Ascending aorta (tissue), 2 donors: ENCODE measurements at places on chromosomes 3 and 15.

DNA sequence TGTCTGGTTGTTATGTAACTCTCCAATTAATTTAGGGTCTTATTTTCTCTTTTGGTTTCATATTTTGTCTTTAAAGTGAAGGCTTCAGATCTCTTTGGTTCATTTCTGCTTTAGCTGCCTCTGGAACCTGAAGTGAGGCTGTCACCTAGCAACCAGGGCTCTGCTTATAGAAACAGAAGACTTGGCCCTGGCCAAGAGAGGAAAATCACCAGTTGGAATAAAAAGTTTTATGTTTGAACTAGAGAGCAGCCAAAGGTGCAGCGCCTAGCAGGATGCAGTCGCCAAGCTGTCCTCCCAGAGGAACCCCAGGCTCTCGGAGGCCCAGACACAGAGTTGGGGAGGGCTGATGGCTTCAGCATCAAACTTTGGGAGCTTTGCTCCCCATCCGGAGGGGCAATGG lies 41.1 kb downstream of the LYZL4 start:
- DNase-seq, result peak; percentile 18

DNA sequence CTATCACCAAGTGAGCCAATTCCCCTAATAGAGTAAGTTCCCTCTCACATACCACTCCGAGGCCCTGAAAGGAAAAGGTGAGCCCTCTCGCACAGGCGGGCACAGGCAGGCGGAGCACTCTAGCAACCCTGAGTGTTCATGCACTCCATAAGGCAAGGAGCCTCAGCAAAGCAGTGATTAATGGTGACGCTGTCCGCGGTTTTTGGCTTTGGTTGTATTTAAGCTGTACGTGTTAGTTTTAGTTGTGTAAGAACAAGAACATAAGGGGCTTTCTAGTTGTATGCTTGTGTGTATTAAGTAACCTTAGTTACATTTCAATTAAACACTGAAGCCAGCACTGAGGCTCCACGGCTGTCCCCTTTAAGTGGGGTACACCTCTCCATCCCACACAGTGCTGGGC lies 33.1 kb downstream of the KLHL25 start:
- no peak for DNase-seq

DNA sequence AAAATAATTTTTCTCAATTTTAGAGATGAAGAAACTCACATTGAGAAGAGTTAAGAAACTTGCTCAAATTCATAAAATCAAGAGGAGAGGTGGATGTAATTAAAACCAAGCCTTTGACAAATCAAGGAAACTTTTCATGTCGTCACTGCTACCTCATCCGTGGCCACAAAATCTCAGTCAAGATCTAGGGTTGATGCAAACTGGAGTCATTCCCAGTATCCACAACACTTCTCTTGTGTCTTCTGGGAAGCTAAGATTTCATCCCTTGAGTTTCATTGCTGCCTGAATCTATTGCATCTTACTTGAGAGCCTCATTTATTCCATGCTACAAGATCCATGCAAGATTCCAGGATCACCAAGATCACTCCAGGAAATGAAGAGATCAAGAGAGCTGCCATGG lies 5.4 kb upstream of the FBN1 start:
- no peak for DNase-seq

DNA sequence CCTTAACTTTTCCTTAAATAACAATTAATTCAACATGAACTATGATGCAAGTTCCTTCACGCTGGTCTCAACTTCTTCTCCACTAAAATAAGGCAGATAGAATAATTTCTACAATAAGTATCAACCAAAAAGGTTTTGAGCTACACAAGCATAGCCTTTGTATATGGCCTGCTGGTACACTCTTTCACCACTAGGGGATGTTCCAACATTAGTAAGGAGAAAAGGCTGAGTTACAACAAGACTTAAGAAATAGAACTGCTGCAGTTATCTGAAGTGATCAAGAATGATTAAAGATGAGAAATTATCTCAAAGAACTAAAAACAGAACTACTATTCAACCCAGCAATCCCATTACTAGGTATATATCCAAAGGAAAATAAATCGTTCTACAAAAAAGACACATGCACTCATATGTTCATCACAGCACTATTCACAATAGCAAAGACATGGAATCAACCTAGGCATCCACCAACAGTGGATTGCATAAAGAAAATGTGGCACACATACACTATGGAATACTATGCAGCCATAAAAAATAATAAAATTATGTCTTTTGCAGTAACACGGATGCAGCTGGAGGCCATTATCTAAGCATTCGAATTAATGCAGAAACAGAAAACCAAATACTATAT lies 14.4 kb downstream of the ATP13A3 start:
- DNase-seq, result no peak

- DNase-seq, result no peak
Measured at GRCh38 chr3:13110678-13111116, 37.5 kb upstream of the IQSEC1 start.

GRCh38 chr3:117201901-117202774 lies 492.6 kb downstream of the TUSC7 start:
- DNase-seq, result no peak

DNA sequence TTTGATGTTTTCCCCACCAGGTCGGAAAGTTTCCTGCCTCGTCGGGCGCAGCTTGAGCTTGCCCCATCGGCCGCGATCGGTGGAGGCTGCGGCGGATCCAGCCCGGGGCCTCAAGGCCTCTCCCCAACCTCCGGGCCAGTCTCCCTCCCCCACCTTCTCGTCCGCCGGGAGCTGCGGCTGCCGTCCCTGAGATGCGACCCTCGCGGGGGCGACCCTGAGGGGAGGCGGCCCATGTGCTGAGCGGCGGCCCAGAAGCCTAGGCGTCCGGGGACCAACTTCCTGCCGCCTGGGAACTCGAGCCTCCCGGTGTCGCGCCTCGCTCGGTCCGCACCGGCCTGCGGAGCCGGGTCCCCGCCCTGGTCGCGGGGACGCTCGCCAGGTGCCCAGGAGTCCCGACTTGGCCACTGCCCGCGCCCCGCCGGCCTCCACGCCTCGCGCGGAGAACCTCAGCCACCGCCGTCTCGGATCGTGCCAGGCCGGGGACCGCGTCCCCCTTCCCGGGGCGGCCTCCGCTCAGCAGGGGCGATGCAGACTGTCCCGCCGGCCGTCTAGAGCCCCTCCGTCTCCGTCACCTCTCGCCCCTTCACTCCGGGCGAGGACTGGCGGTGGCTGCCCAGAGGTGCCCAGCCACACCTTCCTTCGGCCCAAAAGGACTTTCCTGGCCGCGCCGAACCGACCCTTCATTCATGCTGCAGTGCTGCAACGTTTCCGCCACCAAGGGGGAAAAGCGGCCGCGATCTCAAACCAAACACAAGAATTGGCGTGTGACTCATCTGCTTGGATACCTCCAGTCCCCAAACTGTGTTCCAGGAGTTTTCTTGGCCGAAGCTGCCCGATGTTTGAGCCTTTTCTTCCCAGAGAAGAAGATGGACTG lies 656 bp downstream of the SLMAP start:
- no peak for DNase-seq

DNA sequence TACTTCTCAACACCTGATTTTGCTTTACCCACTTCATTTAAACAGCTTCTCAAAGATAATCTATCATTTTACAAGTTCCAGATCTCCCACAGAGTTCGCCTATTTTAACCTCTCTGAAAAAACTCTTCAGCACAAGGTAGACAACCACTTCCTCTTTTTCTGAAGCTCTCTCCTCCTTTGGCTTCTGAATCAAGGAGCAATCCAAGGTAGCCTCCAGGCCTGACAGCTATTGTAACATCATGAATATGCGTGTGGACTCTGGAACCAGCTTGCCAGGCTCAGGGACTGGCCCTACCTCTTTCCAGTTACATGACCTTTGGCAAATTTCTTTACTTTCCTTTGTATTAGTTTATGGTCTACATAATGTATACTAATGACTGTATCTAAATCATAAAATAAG lies 405.9 kb upstream of the ZNF385D start:
- no peak for DNase-seq

DNA sequence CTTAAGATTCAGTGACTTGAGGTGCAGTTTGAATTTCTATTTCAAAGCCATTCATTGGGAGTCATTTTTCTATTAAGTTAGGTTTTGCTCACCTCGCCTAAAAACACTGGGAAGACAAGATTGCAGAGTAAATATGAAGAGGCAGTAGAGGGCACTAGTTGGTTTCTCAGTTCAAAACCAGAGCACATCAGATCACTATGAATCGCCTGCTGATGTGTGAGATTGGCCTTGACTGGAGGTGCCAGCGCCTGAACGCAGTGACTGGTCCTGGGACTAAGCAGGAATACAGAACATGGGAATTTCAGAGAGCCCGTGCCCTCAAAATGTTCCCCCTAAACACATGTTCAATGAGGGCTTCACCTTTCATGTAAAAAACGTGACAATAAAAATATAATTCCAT lies 229.0 kb downstream of the ITPR1 start:
- DNase-seq, result no peak

DNA sequence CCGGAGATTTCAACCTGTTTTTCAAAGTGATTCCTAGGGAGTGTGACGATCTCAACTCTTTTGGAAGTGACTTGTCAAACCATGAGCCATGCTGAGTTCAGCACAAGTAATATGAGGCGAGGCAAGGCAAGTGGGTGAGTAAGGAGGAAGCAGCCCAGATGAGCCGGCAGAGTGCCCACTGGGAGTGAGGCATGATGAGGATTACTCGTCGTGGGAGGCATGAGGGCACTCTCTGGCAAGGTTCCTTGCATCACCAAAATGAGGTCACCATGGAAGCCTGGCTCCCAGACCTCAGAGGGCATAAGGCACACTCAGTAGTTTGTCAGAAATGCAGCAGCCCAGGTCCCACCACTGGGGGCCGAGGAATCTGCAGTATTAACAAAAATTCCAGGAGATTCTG lies 636.1 kb downstream of the MAGI1 start:
- DNase-seq, result no peak

DNA sequence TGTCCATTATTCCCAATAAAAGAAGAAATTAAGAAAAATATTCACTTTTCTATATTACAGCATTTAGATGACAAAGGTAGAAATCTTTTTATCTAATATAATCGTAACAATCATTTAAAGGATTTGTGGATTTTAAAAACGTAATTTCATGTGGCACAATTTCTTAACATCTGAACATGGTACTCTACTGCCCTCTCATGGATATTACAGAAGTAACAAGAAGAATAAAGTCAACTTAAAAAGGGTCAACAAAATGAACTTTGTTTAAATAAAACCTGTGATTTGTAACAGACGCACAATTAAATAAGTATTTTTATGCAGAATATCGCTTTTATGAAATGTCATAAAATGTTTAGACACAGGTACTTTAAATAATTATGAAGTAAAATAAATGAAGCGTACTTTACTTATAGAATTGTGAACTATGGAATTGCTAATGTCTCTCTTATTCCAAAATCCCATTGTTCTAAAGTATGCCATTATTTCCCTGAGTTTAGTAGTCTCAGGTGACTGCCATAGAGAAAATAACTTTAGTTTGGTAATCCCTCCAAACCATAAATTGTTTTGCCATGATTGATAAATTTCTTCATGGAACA lies 366.8 kb upstream of the ZNF385D start:
- DNase-seq, result no peak

- DNase-seq, result no peak
Measured at GRCh38 chr15:80744826-80745225, 34.3 kb upstream of the CEMIP start.

DNA sequence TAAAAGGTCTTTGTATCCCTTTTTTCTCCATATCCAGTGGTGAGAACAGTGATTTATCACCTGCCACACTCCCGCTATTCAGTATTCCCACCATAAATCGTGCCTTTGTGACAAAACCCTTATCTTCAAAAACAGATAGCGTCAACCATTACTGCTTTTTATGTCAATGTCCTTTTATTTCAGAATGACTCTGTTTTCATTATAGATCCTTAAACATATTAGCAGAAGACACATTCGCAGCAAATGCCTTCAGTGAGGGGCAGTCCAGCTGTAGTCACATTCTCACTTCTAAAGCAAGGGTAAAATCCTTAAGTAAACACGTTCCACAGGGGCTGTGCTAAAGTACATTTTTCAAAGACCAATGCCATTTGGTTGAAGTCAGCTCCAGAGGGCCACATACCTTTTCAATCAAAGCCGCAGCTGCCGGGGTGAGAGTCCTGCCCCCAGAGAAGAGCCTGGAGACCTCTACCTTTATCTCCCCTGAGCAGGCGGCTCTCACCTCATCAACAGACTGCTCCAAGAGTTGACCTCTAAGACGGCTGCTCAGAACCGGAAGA lies 53.4 kb downstream of the PDZRN3 start:
- no peak for DNase-seq

GRCh38 chr15:90683876-90684275 lies 33.3 kb upstream of the BLM start:
- DNase-seq, result no peak

GRCh38 chr15:42734076-42734672 lies 2.8 kb downstream of the CDAN1 start:
- no peak for DNase-seq

DNA sequence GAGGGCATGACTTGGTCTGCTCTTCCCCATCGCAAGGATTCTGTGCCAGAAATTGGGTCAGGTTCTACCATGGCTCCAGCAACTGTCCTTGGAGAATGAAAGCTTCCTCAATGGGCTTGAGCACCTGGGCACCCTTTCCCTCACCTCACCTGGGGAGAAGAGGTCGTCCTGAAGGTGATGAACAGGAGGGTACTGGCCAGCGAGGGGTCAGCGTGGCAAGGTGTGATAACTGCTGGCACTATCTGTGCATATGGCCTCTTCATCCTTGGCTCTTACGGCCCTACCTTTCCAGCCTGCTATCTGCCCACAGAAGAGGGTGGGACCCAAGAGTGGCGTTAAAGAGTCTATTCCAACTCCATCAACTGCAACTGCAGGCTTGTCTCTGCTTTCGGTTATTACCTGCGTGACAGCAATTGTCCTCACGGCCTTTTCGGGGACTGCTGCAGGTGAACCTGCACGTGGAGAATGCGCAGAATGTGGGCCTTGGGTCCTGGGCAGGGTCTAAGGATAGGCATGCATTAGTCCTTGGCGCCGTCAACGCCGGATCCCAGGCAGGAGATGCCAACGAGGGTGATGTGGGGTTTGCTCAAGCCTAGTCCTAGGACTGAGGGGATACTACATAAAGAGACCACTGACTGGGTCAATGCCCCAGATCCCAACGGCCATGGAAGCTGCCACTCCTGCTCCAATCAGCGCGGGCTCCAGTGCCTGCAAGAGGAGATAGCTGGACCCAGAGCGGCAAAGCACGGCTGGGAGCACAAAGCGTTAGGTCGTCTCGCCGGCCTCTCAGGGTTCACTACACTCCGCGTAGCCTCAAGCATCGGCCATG lies 625 bp upstream of the RBM15B start:
- DNase-seq, result peak; percentile 58

DNA sequence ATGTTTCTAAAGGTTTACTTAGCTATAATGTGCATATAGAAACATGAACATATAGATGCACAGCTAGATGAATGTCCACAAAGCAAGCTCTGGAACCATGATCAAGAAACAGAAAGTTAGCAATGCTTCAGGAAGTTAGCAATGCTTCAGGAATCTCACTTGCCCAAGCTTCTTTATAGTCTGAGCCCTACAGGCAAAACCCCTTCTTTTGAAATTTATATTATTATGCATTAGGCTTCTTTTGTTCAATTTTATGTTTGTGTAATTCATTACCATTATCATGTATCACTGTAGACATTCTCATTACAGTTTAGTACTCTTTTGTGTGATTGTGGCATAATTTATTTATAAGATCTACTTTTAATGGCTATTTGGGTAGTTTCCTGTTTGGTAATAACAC lies 286.4 kb upstream of the BCHE start:
- DNase-seq, result no peak
